Left forelimb (tissue), 1 donor: ENCODE measurements at places on chromosomes 5 and 9.

GRCh38 chr5:39076757-39077728 lies 2.8 kb upstream of the RICTOR start:
- DNase-seq = no peak

- no peak for DNase-seq
These were observed 12.7 kb upstream of the MARCHF11 start for GRCh38 chr5:16192311-16192710.

- no peak for DNase-seq
These were observed 73.7 kb downstream of the PPARGC1B start for GRCh38 chr5:149803641-149804468.

DNA sequence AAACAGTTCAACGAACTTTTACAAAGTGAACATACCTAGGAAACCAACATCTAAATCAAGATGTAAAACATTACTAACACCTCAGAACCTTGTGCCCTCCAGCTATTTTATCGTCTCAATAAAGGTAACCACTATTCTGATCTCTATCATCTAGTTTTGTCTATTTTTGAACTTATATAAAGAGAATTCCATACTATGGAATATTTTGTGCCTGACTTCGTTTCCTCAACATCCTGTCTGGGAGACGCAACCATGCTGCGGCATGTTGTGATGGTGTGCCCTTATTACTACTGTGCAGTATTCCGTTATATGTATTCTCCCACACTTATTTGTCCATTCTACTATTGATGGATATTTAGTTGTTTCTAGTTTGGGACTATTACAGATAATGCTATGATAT lies 99.2 kb downstream of the NR6A1 start:
- no peak for DNase-seq

DNA sequence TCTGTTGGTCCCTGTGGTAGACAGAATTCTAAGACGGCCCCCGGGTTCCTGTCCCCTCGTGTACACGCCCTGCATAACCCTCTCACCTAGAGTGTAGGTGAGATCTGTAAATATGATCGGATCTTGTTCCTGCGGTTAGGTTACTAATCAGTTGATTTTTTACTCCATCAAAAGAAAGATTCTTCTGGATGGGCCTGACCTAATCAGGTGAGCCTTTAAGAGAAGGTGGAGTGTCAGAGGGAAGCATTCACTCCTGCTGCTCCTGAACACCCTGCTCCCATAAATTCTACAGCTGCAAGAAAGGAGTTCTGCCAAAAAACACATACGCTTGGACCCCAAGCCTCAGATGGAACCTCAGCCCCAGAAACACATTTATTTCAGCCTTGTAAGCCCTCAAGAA lies 15.6 kb upstream of the FUBP3 start:
- no peak for DNase-seq

- DNase-seq = no peak
These were observed 584.1 kb downstream of the CCDC171 start for GRCh38 chr9:16136961-16137360.

GRCh38 chr5:122780296-122780695 lies 5.4 kb downstream of the SNX2 start:
- DNase-seq = no peak

DNA sequence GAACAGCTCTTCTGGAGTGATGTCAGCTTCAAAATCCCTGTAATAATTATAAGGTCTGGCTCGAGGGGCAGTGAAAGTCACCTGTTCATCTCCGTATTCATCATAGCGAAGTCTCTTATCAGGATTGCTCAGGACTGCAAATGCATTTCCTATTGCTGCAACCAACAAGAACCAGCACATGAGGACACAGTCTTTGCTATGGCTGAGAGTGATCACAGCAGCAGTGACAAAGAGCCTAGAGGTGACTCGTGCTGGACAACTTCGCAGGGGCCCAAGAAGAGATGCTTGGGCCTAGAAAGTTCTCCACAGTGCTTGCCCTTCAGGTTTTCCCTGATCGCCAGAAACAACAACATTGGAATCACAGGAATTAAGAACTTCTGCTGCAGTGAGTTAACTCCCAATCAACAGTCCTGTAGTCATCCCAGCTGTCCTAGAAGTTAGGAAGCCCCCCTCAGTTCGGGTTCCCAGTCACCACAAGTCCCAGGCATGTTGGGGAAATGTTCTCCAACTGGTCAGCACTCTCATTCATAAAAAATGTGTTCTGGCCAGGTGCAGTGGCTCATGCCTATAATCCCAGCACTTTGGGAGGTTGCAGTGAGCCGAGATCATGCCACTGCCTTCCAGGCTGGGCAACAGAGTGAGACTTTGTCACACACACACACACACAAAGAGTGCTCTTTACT lies 13.0 kb downstream of the DNAJC18 start:
- DNase-seq = no peak

GRCh38 chr9:98108531-98109031 lies 10.4 kb downstream of the TRIM14 start:
- DNase-seq = peak; percentile 30

GRCh38 chr9:125509476-125509875 lies 197.5 kb downstream of the MAPKAP1 start:
- no peak for DNase-seq

GRCh38 chr5:40784027-40784653 lies 14.0 kb downstream of the PRKAA1 start:
- DNase-seq = no peak

GRCh38 chr5:9182899-9183695 lies 362.8 kb downstream of the SEMA5A start:
- DNase-seq = no peak

GRCh38 chr5:165805756-165806155 lies 2300.3 kb downstream of the MAT2B start:
- no peak for DNase-seq

DNA sequence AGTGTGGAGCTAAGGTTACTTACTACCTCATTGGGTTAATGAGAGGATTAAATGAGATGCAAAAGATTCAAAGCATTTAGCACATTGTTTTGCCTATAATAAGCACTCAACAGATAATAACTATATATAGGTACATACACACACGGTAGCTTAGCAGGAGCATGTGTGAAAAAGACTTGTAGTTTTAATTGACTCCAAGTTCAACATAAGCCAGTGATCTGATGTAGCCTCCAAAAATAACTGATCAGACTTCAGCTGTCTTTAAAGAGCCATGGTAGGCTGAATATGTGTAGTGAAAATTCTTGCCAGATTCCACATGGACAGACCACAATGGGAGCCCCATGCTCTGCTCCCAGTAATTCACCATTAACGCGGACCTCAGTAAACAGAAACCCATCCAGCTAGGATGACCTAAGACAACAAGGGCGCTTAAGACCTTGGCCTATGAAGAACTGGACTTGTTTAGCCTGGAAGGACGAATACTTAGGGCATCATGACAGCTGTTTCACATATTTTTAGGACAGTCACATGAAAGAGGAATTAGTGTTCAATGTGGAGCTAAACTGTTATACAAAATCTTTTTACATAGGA lies 115.1 kb upstream of the ZNF366 start:
- no peak for DNase-seq

- no peak for DNase-seq
These were observed 242.8 kb downstream of the PRR16 start for GRCh38 chr5:120706877-120707276.

GRCh38 chr5:74631081-74631953 lies 9.2 kb downstream of the ENC1 start:
- no peak for DNase-seq

DNA sequence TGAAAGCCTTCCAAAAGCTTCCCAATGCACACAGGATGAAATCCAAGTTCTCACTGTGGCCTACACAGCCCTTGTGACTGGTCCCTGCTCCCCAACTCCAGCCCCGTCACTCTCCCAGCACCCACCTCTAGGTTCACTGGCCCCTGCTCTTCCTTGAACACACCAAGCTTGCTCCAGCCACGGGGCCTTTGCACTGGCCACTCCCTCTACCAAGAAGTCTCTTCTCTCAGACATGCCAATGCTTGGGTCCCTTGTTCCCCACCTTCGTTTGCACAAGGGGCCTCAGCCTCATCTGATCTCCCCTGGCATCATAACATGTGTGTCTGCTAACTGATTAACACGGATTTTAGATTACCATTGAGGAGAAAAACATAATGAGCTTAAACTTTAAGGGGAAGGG lies 56.0 kb downstream of the ROR2 start:
- no peak for DNase-seq

DNA sequence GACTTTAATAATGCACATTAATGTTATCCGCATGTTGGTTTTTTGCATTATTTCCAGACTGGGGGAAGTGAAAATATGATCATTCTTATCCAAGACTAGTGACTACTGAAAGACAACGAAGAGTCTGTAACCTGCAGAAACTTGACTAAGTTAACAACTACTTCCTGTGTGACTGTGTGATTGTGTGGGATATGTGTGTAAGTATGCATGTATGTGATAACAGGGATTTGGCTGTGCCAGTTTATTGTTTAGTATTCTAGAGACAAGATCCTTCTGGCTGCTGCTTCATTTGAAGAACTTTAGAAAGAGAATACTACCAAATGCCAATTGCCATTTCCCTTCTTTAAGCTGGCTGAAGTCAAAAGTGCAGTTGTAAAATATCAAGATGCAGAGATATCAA lies 375.7 kb upstream of the PRR16 start:
- no peak for DNase-seq

DNA sequence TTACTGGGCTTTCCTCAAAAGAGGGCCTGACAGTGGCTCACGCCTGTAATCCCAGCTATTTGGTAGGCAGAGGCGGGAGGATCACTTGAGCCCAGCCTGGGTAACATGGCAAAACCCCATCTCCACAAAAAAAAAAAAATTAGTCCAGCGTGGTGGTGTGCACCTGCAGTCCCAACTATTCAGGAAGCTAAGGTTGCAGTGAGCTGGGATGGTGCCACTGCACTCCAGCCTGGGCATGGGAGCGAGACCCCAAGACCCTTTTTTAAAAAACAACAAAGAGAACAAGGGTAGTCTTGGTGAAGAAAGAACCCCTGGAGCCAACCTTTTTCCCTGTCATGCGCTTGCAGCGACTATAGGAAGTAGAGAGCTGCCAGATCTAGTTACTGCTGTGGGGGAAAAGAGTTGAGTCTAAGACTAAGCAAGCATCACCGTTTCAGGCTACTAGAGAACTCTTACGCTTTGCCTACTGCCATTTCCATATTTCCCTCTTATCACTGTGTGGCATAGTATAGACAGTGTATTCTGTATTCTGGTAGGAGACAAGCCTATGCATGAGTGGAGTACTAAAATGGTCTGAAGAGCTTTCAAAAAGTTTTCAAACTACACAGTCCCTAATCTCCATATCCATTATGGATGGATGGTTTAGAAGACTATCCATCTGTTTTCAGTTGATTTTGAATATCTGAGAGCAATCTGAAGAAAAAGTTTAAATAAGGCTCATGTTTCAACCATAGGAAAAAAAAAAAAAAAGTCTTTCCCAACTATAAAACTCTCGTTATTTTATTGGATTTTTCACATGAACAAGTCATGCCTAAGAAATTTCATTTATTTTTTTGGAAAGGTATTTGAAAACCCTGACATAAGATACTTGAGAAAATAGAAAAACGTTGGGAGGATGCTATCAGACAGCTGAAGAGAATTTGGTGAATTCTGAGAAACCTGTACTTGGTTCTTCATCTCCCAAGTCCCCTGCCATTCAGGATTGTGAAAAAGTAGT lies 2.6 kb downstream of the C9orf40 start:
- no peak for DNase-seq

- peak; percentile 41 for DNase-seq
These were observed 128.7 kb upstream of the PITX1 start for GRCh38 chr5:135162661-135163265.

DNA sequence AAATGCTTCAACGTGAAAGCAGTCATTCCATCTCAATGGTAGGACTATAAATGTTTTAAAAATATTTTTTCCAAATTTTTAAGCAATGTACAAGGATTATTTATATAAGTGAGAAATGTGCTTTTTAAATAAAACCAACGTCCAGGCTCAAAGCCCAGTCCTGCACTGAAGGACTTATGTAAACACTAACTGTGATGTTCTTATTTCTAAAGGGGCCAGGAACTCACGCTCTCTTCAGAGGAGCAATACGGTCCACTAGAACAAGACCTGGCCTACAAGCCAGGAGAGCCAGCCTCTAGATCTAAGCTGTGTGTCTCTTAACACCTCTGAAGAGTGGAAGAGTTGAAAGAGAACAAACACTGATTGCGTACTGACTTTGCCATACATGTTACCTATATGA lies 12.1 kb downstream of the TTLL11 start:
- DNase-seq = no peak

- no peak for DNase-seq
These were observed 25.2 kb downstream of the LNPEP start for GRCh38 chr5:96961053-96961452.

DNA sequence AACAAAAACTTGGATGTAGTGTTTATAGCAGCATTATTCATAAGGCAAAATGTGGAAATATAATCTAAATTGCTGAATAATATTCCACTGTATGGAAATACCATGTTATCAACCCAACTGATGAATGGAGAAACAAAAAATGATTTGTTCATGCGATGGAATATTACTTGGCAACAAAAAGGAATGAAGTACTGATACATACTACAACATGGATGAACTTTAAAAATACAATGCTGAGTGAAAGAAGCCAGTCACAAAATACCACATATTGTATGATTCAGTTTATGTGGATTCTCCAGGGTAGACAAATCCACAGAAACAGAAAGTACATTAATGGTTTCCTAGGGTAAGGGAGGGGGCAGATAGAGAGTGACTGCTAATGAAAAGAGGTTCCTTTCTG lies 83.7 kb upstream of the DNAH5 start:
- DNase-seq = no peak

DNA sequence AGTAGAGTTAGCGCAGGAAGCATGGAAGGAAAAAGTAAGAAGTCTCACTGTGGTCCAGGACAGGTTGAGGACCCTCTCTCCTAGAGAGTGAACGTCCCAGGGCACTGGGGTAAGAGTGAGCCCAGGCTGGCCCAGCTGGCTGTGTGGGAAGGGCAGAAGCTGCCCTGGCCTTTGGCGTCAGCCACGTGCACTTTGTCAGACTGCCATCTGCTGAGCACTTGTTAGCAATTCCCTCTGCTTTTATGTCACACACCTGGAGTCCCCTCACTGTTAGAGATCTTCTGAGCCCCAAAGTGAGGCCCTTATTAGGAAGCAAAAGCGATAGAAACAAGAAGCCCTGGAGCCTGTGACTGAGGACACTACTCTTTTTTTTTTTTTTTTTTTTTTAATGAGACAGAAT lies 79.1 kb downstream of the UGCG start:
- no peak for DNase-seq

GRCh38 chr9:133594310-133594709 lies 14.9 kb downstream of the FAM163B start:
- no peak for DNase-seq

- no peak for DNase-seq
These were observed 475.0 kb downstream of the CTNND2 start for GRCh38 chr5:11429254-11429653.

GRCh38 chr9:132007371-132008025 lies 72.2 kb downstream of the MED27 start:
- no peak for DNase-seq
